ENCODE measurements at places on chromosomes 7 and 10.

DNA sequence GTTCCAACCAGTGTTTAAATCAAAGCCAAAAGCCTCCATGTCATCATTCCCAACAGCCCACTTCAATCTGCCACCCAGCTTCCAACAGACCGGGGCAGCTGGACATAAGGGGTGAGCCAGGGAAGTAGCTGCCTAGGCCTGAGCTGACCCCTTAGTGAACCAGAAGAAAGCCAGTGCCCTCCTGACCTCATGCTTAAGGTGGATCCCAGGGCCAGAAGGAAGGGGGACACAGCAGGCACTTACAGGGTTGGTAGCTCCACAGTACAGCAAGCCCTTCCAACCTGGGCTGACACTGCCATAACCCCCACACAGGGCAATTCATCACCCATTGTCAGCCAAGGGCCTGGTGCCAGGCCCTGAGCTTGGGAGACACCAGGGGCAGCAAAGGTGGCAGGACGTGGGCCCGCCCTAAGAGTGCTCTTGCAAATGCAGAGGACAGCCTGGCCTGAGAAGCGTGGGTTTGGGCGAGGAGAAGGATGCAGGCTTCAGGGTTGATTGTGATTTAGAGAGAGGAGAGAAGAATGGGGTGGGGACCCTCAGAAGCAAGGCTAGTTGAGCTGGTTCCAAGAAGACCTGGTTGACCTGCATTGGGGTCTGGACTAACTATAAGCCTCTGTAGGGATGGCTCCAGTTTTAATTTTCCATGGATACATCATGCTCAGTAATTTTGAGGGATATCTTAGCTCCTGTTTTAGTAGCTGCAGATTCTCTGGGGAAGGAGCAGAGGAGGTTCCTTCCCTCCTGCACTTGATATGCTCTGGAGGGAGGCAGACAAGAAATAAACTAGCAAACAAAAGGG, 3.1 kb upstream of the CYP26A1 start:
- no peak for DNase-seq

DNA sequence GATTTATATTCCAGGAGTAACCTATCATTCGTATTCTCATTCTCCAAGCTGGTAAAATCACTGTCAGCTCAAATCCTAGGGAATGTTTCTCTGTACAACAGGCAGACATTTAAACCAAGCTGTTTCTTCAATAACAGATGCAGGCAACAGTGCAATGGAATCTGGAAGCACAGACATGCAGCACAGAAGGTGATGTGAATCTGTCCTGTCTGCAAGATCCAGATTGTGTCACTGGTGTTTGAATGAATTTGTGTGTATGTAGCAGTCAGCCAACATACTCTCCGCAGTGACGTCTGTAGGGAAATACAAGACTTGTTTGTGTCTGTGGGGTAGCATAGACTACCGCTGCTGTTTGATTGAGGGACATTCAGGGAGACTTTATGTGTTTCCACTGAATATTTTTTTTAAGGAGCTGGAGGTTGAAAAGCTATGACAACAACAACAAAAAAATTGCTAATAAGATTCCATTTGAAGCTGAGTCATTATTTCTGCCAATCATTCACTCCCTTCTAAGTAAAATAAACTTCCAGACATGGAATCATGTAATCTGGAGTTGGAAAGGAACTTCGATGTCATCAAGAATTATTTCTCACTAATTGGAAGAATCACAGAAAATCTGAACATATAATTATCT, 122.9 kb upstream of the MYO3A start:
- no peak for DNase-seq

GRCh38 chr7:154960063-154960790, 42.7 kb downstream of the PAXIP1 start:
- DNase-seq: peak; percentile 70

GRCh38 chr10:103967448-103968071, 620 bp downstream of the SLK start:
- peak; percentile 55 for DNase-seq

DNA sequence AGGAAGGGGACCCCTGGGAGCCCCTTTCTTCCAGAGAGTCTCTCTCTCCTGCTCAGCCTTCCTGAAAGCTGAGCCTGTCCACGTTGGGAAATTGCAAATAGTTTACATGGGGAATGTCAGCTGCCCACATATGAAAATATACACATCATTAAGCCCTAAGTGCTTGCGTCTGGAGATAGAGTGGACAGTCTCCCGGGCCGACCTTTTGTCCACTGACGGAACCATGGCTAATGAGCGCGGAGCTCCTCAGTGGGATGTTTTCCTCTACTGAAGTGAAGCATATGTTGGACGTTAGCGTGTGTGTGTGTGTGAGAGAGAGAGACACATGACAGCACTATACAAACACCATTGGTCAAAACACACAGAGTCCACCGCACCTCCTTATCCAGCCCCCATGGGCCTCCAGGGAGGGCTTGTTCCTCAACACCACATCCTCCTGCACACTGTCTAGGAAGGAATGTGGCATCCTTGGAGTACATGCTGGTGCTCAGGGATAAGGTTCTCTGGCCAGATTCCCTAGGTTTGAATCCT, 128.4 kb downstream of the RGS10 start:
- DNase-seq: no peak

GRCh38 chr10:76080451-76080850, 649.0 kb downstream of the LRMDA start:
- no peak for DNase-seq

GRCh38 chr7:75691793-75692543, 46.8 kb downstream of the HIP1 start:
- no peak for DNase-seq

DNA sequence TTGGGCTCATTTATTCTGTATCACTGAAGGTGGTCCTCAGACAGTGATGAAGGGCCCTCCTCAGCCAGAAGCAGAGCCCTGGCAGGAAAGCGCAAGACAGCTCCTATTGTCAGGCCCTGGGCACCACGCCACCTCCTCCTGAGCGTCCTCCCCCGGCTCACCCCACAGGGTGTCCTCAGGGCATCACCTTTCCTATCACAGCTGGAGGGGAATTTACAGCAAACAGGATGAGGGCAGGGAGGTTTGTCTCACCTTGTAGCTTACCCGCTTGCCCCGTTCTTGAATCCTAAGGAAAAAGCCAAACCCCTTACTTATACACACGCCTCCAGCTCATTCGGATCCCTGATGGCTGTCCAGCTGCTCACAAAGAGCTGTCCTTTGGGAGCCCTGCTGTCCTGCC, 50.2 kb upstream of the LANCL2 start:
- no peak for DNase-seq

GRCh38 chr10:48478980-48479811, 125.7 kb downstream of the ARHGAP22 start:
- no peak for DNase-seq

DNA sequence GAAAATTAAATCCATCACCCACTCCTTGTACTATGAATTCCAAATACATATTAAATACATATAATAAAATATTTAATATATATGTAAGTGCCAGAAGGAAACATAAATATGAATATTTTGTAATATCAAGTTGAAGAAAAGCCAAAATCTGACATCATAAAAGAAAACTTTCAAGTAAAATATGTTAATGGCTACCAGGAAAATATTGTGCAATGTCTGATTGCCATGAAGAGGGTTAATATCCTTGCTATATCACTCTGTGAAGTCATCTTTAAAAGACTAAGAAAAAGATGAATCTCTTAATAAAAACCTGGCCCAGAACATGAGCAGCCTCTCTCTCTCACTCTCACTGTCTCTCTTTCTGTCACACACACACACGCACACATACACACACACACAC, 130.2 kb downstream of the EGFR start:
- no peak for DNase-seq

DNA sequence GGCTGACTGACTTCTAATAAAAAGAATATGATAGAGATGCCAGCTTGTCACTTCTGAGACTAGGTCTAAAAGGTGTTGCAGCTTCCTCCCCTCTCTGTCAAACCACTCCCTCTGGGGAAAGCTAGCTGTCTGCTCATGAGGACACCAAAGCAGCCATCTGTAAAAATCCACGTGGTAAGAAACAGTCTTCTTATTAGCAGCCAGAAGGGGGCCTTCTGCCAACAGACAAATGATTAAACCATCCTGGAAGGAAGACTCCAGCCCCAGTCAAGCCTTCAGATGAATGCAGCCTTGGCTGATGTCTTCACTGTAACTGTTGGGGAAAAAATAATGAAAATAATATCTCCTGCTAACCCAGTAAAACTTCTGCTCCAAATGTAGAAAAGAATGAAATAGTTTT, 41.9 kb upstream of the DAGLB start:
- DNase-seq: no peak

DNA sequence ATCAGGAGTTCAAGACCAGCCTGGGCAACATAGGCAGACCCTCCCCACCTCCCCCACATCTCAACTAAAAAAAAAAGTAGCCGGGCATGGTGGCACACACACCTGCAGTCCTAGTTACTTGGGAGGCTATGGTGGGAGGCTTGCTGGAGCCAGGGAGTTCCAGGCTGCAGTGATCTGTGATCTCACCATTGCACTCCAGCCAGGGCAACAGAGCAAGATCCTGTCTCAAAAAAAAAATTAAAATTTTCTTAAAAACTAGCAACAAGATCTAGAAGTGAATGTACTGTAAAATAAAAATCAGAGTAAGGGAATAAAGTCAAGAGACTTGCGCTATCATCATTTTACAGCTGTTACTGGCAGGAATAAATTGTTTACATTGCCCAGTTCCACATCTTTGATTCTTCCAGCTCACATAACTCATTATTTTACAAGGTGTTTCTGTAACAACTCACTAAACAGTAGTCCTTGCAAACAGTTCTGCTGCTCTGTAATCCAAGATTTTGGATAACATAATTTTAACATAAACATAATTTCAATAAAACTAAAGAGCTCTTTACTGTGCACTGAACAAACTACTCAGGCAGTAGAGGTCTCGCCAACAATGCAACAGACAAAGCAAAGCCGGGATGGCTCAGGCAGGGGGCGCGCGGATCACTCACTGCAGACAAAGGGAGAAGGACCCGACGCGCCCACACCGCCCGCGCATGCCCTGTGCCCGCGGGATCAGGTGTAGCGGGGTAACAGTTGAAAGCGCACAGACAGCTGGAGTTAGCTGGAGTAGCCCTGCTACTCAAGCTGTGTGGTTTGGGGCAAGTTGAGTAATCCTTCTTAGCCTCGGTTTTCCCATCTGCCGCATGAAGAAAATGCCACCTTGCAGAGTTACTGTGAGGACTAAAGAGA, 73.3 kb upstream of the NFE2L3 start:
- DNase-seq: peak; percentile 58

- no peak for DNase-seq
Observed at GRCh38 chr10:23461557-23461956, 22.7 kb downstream of the OTUD1 start.

DNA sequence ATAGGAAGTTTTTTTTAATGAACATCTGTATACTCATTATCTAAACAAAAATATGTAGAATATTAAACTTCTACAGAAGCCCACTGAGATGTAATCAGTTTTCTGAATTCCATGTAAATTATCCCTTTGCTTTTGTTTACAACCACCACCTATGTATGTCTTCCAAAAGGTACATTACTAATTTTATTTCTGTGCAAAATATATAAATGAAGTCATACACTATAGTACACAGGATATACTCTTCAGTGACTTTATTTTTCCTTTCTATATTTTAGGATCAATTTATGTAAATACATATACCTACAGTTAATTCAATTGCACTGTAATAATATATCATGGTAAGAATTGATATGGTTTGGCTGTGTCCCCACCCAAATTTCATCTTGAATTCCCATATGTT, 1236.9 kb downstream of the DNAJB9 start:
- DNase-seq: no peak

DNA sequence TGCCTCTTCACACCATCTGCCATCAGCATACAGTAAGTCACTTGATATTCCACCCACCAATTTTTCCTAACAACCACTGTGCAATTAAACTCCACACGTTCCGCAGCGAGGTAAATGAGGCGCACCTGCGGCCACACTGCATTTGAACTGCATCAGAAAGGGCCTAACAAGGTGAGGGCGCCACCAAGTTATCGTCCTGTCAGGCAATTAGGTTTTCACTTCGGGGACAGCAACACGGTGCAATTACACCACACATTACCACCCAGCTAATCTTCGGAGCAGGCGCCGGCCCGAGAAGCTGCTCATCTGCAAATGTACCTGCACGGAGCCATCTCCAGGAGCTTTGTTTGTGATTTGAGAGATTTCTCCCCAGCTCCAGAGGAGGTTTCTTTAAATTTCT, 84.4 kb downstream of the EBF3 start:
- DNase-seq: no peak

DNA sequence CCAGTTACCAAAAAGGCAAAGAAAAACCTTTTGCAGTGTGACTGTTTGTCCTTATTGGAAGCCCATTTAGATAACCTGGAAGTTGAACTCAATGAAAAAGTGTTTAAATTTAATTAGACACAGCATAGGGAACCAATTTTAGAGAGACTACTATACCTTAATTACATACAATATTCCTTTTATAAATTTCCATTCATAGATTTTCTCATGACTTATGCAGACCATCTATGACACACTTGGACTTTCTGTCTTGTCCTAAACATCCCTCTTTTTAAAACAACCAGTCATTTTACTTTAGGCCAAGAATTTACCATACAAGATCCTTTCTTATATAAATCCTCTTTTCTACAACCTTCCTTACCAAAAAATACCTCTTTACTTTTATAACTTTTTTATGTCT, 61.6 kb downstream of the MTURN start:
- DNase-seq: no peak

All from globus pallidus (tissue), 1 donor.